ENCODE measurements at places on chromosomes 5 and 9.
A peak's percentile ranks its signal among the peaks of the same experiment; 100 is the strongest.

DNA sequence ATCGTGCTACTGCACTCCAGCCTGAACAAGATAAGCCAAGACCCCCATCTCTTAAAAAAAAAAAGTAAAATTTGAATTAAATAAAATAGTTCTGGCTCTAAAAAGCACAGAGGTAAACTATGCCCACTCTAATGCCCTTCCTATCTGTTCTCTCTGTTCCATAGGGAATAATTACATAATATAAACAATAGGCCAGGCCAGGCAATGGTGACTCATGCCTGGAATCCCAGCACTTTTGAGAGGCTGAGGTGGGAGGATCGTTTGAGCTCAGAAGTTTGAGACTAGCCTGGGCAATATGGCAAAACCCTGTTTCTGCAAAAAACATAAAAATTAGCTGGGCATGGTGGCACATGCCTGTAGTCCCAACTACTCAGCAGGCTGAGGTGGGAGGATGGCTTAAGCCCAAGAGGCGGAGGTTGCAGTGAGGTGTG, 47.4 kb downstream of the MYO10 start:
- no peak for ATAC-seq

DNA sequence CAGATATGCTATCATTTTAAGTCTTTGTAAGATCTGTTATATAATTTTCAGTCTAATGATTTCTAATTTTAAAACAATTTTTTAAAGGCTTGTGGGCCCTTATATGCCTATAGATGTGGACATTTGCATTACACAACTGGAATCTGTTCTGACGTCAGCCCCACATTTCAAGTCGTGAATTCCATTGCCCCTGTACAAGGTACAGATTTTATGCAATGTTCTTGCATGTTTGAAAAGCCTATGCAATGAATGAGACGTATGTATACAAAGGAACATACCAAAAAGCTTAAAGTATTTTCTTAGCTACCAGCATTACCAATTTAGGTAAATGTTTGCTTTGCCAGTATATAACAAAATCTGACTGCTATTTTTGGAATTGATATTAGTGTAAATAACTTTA, 77.2 kb downstream of the ITGA1 start:
- ATAC-seq, result no peak

- ATAC-seq, result no peak
Measured at GRCh38 chr9:128669786-128670185, 13.1 kb upstream of the DYNC2I2 start.

GRCh38 chr5:151892393-151892792, 32.3 kb downstream of the GLRA1 start:
- ATAC-seq, result no peak

GRCh38 chr9:128540634-128541360, 11.6 kb upstream of the SPTAN1 start:
- ATAC-seq, result no peak

- peak; percentile 61 for ATAC-seq
Measured at GRCh38 chr9:124327491-124327890, 69.7 kb downstream of the NEK6 start.

DNA sequence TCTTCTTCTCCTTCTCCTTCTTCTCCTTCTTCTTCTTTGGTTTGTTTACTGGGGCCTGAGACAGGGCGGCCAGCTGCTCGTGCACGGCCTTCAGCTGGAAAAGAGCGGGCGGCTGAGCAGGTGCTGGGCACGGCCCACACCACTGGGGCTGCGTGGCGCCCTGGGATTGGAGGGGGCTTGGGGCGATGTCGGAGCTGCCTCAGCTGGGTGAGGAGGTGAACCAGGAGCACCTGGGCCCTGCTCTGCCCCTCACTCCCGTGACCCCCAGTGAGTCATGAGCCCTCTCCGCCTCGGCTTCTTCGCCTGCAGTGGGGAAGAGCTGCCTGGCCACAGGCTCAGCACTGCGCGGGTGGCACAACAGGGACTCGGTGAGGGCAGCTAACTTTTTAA, 14.9 kb downstream of the BRD3OS start:
- ATAC-seq, result peak; percentile 14

DNA sequence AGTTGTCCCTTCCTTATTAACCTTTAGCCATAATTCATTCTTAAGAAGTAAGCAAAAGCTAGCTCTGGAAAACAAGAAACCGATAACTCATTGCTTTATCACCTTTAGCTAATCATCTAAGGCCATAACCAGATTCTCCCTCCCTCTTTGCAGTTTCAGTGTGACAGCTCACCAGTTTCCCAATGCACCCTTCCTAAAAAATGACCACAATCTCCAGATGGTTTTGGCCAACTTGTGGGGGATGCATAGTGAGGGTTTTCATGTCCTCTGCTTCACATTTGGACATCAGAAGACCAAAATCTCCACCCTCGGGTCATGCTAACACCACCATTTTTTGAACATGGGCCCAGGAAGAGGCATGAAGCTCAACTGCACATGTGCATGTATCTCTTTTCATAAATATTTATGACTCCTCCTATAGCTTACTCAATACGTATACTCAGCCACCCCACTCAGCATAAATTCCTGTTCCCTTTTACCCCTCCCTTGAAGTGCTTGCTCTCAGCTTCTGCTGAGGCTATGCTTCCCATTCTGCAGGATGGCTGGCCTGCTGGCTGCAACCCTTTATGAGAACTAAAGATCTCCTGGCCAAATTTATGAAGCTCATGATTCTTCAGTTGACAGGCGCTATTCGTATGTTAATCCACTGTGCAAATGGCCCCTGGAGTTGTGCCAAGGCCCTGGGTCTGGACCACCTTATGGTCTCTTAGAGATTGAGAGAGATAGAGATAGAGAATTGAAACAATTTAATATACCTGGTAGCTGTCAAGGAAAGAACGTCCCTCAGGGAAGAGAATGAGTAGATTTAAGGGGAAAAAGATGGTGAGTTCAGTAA, 14.8 kb downstream of the PPP3R2 start:
- no peak for ATAC-seq

- no peak for ATAC-seq
Measured at GRCh38 chr9:36263683-36264082, 5.4 kb upstream of the GNE start.

GRCh38 chr5:45521067-45521466, 175.1 kb downstream of the HCN1 start:
- ATAC-seq, result no peak

DNA sequence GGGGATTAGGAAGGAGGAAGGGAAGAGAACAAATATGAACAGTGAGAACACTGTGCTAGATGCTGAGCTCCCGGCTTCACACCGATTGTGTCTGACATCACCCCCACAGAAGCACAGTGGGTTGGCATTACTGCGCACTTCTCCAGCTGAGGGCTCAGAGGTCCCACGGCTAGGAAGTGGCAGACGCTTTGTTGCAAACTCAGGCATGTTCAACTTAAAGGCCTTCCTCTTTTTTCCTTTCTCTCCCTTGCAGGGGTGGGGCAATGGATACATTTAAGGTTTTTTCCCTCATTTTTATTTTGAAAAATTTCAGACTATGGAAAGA, 15.5 kb upstream of the SHB start:
- ATAC-seq, result no peak
